ENCODE measurements at places on chromosomes 11 and 22.

DNA sequence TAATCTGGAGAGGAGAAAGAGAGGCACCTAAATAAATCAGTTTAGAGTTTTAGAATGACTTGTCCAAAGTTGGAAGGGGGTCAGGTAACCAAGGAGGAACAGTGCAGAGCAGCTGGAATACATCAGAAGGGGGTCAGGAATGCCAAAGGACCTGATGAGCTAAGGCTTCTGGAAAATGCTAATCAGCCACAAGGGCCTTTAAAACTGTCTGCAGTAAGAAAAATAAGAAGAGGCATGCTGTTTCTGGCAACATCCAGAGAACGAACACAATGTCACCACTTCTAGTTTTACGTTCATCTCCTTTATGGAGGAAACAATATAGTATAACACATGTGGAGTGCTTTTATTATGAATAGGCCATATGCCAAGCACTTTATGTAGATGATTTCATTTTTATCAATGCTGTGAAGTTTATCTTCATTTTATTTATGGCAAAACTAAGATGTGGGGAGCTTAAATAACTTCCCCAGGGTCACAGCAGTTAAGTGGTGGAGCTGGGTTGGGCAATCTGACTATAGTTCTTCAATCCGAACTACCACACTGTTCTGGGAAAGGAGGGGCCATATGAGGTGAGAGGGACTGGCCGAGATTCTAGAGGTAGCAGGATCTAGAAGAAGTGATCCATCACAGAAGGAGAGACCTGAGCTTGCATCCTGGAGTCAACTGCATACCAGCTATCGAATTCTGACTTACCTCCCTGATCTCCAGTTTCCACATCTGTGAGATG, 22.6 kb downstream of the ACO2 start:
- no peak for DNase-seq

- no peak for DNase-seq
Measured at GRCh38 chr11:72528121-72528520, 93.8 kb upstream of the CLPB start.

- DNase-seq: no peak
Measured at GRCh38 chr22:50259302-50259701, 2.2 kb downstream of the MAPK12 start.

DNA sequence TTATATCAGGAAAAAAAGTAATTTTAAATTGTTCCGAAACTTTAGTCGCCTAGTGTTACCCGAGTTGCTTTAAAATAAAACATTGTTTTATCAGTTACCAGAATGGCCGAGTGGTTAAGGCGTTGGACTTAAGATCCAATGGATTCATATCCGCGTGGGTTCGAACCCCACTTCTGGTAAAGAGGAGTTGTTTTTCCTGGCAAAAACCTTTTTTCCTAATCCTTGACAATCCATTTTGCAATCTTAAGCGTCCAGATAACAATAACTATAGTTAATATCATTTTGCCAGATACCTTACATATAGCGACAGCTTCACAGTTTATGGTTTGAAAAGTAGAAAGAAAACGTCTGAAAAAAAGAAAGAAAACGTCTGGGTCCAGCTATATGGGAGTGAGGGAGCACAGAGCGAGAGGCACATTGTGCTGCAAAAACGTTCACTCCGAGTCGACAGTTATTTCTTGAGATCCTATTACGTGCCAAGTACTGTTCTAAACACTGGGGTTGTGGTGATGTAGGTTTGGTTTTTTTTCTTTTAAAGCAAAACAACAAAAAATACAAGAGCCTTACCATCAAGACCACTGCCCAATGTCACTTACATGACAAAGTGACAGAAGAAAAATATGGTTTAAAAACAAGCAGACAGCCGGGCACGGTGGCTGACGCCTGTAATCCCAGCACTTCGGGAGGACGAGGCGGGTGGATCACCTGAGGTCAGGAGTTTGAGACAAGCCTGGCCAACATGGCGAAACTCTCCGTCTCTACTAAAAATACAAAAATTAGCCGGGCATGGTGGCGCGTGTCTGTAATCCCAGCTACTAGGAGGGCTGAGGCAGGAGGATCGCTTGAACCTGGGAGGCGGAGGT, 40.6 kb downstream of the OR4D9 start:
- peak; percentile 64 for DNase-seq

- no peak for DNase-seq
Measured at GRCh38 chr22:39947220-39948216, 12.7 kb upstream of the TMA7B start.

- DNase-seq: no peak
Measured at GRCh38 chr22:34064696-34065095, 144.4 kb upstream of the LARGE1 start.

DNA sequence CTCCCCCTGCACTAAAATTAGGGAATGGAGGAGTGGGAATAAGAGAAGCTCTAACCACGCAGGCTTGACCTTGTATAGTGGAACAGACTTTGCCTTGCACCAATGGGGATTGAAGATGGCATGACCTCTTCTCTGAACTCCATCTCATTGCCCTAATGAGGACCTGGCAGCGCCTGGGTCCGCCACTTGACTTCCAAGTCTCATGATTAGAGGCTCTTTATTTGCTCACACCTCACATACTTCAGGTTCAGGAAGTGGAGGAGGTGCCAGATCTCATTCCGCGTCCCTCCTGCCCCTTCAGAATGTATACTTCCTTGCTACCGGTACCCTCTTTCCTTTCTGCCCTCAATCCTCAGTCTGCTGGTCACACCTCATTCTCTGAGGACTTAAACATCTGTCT, 106.0 kb upstream of the CD44 start:
- no peak for DNase-seq

- DNase-seq: no peak
Measured at GRCh38 chr11:41382927-41383326, 76.5 kb downstream of the LRRC4C start.

DNA sequence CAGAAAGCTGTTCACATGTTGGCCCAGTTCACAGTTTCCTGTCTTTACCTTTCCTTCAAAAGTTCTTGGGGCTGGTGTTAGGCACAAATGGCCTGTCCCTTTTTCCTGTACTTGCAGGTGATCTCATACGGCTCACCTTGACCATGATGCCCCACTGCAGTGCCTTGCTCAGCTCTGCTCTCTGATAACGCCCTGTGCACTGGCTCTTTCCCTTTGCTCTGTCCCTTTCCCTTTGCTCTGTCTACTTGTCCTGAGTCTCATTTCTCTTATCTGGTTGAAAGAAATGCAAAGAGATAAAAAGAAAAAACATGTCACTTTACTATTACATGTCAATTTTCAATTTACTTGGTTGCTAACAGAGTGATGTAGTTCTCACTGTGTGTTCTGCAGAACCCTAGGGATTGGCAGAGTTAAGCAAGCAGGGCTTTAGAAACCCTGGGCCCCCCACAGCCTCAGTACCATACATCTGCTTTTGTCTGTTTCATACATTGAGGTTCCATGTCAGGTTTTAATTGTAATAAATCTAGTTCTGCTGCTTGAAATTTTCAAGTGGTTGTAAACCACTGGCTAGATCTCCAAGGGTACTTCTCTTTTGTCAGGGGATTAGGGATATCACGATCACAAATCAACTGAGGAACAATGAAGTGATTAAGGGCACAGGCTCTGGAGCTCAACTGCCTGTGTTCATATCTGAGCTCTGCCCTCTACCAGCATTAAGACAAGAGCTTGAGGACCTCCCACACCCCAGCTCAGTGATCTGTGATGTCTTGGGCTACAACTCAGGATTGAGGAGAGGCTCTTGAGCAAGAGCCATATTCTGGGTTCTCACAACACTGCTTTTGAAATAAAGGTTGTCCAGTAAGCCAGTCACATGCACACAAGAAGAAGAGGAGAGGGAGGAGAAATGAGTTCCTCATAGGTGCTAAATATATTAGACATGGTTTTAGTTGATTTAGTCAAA, 16.3 kb upstream of the SORL1 start:
- no peak for DNase-seq

DNA sequence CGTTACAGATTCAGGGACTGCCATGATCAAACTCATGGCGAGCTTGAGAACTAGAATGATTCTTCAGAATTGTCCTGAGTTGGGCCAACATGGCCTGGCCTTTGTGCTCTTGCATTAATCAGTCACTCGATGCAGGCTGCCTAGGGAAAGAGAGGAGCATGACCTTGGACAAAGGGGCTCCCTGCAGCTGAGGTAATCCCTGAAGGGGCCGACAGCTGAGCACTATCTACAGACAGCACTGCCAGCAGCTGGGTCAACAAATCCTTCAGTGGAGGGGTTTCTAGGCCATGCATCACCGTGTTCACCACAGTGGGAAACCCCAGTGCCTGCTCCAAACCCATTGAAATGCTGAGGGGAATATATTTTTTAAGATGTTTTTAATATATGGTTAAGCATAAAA, 159.5 kb upstream of the POU2AF2 start:
- no peak for DNase-seq

DNA sequence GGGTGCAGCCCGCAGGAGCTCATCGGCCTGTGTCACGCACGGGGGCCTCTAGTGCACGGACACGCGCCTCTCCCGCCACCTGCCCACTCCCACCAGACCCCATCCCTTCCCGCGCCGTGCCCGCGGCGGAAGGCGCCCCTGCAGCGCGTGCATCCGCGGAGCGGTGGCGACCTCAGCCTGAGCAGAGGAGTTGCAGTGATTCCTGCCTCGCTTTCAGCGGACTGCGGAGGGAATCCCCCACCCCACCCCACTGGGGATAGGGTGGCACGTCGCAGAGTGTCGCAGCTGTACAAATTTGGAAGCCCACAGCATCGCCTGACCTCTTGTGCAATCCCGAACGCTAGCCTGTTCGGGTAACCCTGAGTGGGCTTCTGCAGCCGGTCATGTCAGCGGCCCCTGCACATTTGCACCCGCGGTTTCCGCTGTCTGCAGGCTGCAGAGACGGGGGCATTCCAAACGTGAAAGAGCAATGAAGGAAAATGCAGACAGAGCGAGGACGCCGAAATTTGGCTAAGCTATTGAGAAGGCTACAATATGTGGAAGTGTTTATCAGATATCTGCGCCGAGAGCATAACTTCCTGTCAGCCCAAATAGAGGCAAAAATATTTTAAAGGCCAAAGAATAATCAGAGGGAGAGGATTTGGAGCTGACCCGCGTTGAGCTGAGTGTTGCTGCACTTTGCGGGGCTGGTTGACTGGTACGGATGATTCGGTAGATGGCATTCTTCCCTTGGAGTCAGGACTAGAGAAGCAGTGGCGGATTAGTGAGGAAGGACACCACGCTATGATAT, 617 bp upstream of the ARHGAP20 start:
- peak; percentile 22 for DNase-seq

DNA sequence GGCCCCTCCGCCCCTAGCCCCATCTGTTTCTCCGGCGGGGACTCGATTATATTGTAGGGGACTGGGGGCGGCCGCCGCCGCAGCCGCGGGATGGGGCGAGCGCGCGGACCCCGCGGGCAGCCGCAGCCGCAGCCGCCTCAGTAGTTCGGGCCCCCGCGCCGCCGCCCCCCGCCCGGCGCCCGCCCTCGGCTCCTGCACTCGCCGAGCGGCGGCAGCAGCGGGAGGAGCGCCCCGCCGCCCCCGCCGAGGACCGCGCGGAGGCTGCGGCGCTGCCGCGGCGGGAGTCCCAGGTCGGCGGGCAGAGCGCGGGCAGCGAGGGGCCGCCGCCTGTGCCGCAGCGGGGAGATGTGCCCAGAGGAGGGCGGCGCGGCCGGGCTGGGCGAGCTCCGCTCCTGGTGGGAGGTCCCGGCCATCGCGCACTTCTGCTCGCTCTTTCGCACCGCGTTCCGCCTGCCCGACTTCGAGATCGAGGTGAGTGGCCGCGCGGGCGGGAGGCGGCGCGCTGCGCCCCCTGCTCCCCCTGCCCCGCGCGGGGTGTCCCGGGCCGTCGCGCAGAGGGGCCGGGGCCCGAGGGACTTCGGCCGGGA, at the start of gene CECR2:
Gene CECR2, plus strand, starts transcription at position 22 of the 587 bp plus-strand sequence. Its CDS starts 324 bp downstream, at position 346.
- peak; percentile 8 for DNase-seq

DNA sequence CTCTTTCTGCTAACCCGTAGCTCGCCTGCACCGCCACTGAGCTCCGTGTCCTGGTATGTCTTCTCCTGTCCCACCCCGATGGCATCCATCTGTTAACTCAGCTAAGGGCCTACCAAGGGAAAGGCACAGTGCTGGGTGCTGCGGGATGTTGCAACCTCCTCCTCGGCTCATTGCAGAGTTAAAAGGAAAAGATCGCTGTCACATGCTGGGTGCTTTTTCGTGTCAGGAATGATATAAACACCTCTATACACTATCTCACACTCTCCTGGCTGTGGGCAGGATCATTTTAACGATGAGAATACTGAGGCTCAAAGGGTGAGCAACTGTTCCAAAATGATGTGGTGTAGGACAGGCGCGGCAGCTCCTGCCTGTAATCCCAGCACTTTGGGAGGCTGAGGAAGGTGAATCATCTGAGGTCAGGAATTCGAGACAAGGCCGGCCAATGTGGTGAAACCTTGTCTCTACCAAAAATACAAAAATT, 10.1 kb downstream of the TXN2 start:
- no peak for DNase-seq

- DNase-seq: no peak
Measured at GRCh38 chr11:69644962-69645675, 4.2 kb downstream of the CCND1 start.

DNA sequence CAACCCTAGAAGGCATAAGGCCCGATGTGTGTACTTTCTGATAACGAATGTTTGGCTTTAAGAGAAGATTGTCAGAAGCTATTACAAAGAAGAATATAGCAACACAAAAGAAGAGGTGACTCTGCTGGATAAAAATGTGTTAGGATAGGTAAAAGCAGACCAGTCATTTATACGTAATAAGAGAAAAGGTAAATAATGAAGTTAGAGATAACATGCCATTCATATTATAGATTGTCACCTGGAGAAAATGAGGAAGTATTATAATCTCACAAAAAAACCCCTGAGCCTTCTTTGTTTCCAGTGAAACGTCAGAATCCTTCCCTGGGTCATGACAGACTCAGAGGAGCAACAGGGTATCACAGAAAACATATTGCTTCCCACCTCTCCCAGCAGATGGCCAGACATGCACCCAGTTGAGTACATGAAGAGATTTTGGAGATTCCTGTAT, 36.1 kb downstream of the PPFIA1 start:
- no peak for DNase-seq

GRCh38 chr11:94780432-94780831, 12.3 kb downstream of the AMOTL1 start:
- DNase-seq: no peak

DNA sequence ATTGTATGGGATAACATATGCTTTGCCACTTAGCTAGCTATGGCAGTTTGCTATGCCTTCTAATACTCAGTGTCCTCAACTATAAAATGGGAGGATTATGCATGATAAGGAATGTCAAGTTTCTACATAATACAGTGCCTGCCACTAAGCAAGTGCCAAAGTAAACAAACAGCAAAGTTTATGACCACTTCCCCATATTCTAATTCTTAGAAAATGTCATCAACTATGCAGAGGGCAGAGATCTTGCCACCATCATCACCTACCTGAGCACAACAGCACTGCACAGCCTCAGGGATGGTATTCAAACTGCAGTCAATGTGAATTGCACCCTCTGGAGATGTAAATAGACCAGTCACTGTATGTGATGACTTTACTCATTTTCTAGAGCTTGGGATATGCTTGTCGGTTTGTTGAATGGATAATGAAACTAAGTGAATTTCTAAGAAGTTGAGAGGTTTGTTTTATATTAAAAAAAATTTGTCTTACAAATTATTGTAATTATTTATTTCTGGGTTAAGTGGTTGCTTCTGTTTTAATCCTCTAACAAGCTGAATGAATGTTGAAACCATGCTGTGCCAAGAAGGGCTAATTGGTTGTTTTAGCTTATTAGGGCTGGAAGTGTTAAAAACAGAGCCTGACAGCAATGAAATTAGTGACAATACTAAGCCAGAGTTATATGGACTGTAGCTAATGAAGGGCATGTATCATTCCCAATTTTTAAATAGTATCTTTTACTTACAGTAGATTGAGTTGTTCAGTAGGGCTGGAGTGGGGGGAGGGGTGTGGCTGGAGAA, 398.4 kb downstream of the CNTN5 start:
- DNase-seq: no peak
